ENCODE measurements at places on chromosomes 12 and 14.
A peak's percentile ranks its signal among the peaks of the same experiment; 100 is the strongest.

DNA sequence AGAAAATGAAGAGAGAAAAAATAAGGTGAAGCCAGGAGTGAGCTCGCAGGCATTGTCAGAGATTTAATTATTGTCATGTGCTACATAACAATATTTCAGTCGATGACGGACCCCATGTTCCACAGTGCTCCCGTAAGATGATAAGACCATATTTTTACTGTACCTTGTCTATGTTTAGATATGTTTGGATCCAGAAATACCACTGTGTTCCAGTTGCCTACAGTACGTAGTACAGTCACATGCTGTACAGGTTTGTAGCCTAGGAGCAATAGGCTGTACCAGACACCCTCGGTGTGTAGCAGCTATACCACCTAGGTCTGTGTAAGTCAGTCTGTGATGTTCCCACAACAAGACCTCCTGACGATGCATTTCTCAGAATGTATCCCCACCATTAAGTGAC is 137.5 kb downstream of the FBXL14 start:
- DNase-seq = no peak

DNA sequence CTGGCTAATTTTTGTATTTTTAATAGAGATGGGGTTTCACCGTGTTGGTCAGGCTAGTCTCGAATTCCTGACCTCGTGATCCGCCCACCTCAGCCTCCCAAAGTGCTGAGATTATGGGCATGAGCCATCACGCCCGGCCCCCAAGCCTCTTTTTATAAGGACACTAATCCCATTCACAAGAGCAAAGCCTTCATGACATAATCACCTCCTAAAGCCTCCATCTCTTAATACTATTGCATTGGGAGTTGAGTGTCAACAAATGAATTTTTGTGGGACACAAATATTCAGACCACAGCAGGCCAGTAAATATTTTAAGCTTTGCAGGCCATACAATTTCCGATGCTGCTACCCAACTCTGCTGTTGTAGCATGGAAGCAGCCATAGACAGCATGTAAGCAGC is 10.9 kb downstream of the RNF212B start:
- no peak for DNase-seq

DNA sequence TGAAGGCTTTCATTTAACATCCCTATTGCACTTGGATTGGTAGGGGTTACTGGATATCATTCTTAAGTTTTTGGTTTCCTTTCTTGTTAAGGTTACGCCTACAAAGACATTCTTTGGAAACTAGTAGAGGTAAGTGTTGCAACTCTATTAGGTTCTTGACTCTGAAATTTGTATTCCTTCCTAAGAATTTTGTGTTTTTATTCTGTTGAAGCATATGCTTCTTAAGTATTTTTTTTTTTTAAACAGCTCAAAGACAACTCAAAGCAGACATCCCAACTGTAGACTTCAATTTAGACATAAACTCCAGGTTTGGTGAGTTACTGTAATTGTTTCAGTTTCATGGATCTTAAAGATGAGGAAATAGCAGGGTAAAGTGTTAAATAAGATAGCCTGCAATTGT is 1.1 kb upstream of the RBMS2 start:
- no peak for DNase-seq

DNA sequence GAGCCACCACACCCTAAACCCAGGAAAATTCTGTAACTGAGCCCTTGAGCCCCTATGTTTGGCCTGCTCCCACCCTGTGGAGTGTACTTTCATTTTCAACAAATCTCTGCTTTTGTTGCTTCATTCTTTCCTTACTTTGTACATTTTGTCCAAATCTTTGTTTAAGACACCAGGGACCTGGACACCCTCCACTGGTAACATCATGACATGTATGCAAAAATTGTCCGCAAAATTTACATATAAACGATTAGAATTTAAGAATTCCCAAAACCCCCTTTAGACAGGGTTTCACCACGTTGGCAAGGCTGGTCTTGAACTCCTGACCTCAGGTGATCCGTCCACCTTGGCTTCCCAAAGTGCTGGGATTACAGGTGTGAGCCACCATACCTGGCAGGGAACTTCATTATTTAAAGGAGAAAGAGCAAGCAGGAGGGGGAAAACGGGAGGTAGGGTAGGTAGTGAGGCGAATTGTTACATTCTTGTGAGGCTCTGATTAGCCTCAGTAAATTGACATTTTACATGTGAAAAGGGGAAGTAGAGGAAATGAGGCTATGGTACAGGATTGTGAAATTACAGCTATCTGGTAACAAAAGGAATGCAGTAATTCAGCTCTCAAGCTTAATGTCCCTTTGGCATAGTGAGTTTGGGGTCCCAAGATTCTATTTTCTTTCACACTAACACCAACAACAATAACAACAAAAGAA is 27.6 kb downstream of the TUBA1A start:
- DNase-seq = no peak

DNA sequence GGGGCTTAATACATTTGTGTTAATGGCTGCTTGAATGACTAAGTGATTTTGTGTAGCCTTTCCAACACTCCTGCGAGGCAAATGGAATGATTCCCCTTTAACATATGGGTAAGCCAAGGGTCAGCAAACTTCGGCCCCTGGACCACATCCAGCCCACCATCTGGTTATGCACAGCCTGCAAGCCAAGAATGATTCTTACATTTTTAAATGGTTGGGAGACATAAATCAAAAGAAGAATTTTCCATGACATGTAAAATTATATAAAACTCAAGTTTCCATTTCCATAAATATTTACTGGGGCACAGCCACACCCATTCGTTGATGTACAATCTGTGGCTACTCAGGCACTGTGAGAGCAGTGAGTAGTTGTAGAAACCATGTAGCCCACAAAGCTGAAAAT is 9.0 kb downstream of the SLC8B1 start:
- DNase-seq = no peak

GRCh38 chr14:60977847-60978246 is 3.0 kb downstream of the TRMT5 start:
- DNase-seq = peak; percentile 11

GRCh38 chr14:95498622-95499353 is 17.7 kb downstream of the SYNE3 start:
- no peak for DNase-seq

- DNase-seq = no peak
These were observed 43.4 kb upstream of the PWP1 start for GRCh38 chr12:107642240-107642639.
